ENCODE measurements at places on chromosomes 12 and 14.

GRCh38 chr14:105830171-105830570, 303.8 kb downstream of the TMEM121 start:
- no peak for DNase-seq

- DNase-seq = no peak
Observed at GRCh38 chr12:40183715-40184114, 41.1 kb upstream of the LRRK2 start.

GRCh38 chr12:107472308-107472707, 213.3 kb upstream of the PWP1 start:
- no peak for DNase-seq

DNA sequence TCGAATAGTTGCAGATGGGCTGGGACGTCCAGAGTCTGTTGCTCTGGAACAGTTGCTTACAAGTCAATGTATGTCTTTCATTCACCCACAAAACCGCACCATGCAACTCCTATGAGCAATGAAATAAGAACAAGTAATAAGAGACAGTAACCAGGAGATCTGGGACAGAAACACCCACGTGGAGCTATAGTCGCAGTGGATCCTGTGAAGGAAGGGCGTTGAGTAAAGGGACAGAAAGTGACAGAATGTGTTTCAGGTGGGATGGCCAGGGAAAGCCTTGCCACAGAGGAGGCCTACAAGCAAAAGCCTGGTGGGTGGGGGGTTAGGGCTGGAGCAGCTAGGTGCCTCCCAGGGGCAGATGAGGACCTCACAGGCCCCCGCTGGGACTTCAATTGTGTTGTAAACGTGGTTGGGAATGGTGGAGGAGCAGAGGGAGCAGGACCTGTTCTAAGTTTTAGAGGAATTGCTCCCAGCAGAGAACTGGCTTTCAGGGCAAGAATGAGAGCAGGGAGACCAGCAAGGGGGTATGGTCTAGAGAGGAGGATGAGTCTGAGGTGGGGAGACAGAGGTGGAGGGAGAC, 86.7 kb upstream of the FZD10 start:
- DNase-seq = no peak

DNA sequence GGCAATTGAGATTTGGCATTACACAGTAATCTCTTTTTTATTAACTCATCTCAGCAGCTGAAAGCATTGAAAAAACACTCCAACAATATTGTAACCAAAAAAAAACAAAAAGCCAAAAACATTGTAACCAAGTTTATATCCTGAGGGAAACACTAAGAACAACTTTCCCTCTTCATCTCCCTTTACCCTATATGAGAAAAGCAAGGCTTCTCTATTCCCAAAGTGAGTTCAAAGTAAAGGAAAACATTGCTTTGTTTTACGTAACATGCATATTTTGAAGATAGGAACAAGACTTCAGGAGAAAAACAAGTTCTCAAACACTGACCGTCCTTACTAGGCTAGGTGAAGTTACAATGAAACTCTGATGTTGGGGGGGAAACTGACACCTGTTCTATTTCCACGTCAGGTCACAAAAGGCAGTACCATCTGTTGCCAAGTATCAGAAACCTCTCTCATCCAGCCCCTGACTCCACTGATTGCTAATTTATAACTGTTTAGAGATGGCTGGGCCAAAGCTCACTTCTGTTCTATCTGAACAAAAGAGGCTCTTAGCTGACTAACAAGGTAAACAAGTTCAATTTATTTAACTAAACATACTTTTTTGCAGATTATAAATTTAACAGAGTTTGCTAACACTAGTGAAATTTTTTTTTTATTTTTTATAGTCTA, 67.9 kb upstream of the PLXNC1 start:
- no peak for DNase-seq

- no peak for DNase-seq
Observed at GRCh38 chr14:91388551-91388975, 29.1 kb downstream of the CCDC88C start.

DNA sequence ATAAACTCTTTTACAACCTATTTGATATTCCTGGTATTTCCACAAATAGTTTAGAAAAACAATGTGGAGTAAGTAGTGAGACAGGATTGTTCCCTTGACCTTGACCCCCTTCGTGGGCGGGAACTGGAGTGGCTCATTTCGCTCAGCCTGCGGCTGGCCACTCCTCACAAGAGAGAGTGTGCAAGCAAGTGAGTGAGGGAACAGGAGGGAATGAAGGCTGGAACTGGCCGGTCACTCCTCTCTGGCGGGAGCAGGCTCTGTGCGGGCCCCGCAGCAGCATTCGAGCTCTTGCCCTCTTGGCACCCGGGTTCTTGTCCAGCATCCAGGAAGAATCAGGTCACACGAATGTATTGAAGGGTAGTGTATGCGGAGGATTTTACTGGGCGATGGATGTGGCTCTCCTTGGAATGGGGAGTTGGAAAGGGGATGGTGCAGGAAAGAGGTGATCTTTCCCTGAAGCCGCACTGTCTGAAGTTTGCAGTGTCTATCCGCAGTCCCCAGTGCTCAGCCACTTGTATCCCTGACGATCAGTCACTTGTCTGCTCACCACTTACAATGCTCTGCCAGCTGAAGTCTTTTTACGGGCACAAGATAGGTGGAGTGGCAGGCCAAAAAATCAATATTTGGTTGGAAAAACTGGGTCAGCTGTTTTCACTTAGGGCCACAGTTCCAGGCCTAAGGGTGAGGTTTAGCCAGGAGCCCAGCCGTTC, 28.0 kb upstream of the TXNRD1 start:
- no peak for DNase-seq

- no peak for DNase-seq
Observed at GRCh38 chr14:91229743-91230200, 14.7 kb downstream of the GPR68 start.

DNA sequence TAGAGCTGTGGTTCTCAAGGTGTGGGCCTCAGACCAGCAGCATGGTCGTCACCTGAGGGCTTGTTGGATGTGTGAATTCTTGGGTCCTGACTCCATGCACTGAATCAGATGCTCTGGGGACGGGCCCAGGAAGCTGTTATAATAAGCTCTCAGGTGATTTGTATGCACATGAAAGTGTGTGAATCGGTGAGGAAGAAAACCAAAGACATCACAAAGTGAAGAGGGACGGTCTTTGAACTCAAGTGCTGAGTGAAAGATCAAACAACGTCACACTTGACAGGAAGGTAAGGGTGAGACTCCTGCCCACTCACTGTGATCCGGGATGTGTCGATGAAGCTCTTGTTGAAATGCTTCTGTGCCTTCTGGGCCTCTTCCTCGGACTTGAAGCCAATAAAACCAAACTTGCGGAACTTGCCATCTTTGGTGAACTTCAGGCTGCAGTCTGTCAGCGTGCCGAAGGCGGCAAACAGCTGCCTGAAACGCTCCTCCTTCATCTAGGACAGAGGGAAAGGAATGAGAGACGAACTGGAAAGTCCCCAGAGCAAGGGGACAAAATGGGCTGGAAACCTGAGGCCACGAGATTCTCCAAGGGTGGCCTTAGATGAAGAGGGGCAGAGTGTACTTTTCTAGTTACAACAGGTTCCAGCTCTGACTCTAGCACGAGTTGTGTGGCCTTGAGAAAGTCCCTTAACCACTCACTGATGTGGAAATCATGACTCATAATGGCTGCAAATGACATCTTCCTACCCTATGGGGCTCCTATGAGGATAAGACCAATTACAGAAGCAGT, 4.0 kb downstream of the RBM19 start:
- no peak for DNase-seq

GRCh38 chr12:14956024-14956891, 5.1 kb downstream of the ARHGDIB start:
- DNase-seq = peak; percentile 71

- no peak for DNase-seq
Observed at GRCh38 chr12:51547606-51548005, 43.4 kb upstream of the SCN8A start.

DNA sequence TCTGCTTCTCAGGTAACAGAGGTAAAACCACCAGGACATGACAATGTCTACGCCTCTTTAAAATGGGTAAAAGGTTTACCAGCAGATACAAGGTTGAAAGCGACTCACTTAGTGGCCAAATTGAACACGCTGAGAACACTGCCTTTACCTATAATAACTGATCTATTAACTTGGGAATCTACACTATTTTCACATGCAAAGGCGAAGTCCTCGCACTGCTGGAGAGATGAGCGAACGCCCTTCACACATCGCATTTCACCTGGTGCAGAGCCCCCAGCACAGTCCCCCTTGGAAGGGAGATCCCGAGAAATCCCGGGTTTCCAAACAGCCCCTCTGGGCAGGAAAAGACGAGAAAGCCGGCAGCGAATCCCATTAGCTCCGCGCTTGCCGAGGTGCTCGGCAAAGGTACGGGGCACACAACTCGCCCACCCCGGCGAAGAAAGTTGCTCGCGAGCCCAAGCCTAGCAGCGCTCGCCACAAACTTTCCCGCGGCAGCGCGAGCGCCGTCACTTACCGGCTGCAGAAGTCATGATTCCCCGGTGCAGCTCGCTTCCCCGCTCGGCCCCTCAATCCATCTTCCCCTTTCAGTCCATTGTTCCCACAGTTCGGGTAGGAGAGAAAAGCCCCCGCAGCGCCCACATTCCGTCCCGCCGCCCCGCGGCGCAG, 423 bp downstream of the FGD6 start:
- DNase-seq = peak; percentile 67

DNA sequence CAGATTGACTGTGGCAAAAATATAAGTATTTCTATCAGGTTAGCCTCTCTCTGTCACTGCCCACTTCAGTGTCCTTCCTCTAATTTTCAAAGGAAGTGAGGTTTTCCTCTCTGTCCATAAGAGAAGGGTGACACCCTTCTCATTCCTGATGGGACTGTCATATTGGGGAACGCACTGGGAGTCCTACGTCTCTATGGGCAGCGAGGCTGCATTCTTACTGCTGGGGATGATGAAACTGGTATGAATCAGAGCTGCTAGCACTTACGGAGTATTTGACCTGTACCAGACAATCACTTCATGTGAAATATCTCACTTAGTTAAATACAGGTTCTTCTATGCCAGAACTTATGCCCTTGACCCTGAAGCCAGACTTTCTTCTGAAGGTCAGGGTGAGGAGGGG, 436.3 kb downstream of the DPF3 start:
- no peak for DNase-seq
